Activated CD8-positive, alpha-beta memory T cell treated with anti-CD3 and anti-CD28 coated beads for 48 hours (primary cell): ENCODE measurements at places on chromosomes 5 and 9.

DNA sequence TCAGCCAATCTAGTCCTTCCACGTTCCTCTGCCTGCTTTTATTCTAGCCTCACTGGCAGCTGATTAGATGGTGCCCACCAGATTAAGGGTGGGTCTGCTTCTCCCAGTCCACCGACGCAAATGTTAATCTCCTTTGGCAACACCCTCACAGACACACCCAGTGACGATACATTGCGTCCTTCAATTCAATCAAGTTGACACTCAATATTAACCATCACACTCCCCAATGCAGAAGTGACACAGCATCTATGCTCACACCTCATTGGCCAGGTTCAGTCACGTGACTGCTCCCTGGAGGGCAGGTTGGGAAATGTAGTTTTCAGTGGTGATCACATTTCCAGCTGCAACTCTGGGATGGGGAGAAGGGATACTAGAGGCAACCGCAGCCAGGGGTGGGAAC lies 13.0 kb downstream of the SUSD3 start:
- DNase-seq: no peak

DNA sequence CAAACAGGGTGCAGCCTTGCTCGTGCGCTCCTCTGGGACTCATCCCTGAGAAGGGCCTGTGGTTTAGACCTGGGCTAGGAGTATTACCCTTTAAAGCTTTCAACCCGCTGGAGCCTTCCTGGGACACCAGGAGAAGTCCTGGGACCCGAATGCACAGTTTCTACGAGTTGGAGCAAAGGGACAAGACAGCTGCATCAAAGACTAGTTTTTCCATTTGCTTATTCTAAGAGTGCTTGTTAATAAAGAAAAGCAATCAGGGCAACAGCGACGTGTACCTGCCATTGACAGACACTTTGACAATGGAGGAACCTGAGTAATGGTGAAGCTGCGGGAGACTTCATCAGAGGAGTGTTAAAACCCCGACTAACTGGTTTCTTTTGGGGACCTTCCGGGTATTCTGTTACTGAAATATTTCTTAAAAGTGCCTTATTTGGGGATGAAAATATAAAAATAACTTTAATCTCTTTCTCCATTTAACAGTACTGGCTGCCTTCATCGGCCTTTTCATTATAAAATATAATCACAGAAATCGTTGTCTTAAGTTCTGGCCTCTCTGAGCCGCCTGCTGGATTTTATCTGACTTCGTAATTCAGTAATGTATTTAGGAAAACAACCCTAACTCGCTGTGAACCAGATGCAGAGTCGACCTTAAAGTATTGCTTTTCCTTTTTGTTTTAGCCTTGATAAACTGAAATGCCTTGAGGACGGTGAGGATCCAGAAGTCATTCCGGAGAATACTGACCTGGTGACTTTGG lies 732 bp downstream of the SNAPC3 start:
- no peak for DNase-seq

DNA sequence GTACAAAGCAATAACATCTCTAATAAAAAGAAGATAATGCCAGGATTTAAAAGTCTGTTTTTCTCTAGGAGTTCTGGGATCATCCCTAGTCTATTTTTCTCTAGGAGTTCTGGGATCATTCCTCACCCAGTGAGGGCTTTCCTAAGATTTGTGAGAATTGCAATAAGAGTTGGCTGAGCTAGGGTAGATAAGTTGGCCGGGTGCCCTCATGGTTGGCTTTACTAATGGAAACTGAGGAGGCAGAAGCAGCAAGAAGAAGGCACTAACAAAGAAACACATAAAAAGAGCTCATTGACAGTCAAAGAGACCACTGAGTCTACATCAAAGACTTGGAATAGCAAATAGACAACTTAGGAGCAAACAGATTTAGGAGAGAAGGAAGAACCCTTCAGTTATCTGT lies 4.2 kb downstream of the SLC1A3 start:
- DNase-seq: no peak

GRCh38 chr9:4590430-4591122 lies 71.5 kb upstream of the PLPP6 start:
- DNase-seq: no peak

- no peak for DNase-seq
These were observed 31.6 kb upstream of the ANGPTL2 start for GRCh38 chr9:127154003-127154389.

DNA sequence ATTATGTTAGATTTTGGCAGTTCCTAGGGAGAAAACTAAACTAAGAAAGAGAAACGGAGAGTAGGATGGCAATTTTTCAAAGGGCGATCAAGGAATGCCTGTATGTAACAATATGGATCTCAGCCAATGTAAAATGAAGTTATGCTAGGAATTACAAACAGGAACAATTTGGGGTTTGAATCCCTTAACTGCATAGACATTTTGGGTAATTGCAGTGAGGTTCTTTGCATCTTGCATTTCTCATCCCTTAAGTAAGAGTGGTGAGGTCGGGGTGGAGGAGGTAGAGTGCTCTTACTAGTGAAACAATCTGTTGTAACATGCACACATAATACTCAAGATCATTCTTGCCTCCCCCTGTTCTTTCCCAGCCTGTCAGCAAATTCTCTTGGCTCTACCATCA lies 137.6 kb downstream of the NPR3 start:
- no peak for DNase-seq

GRCh38 chr9:87883990-87884389 lies 1.3 kb downstream of the SPATA31E1 start:
- DNase-seq: no peak

DNA sequence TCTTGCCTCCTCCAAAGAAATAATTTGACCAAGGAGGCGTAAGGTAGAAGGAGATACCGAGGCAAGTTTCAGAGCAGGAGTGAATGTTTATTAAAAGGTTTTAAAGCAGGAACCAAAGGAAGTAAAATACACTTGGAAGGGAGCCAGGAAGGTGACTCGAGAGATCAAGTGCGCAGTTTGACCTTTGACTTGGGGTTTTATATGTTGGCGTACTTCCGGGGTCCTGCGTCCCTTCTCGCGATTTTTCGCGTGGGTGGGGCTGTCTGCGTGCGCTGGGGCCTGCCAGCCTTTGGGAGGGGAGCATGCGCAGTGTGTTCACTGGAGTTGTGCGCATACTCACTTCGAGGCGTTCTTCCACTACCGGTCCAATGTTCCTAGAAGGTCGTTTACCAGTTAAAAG lies 166.0 kb upstream of the IRX2 start:
- no peak for DNase-seq

DNA sequence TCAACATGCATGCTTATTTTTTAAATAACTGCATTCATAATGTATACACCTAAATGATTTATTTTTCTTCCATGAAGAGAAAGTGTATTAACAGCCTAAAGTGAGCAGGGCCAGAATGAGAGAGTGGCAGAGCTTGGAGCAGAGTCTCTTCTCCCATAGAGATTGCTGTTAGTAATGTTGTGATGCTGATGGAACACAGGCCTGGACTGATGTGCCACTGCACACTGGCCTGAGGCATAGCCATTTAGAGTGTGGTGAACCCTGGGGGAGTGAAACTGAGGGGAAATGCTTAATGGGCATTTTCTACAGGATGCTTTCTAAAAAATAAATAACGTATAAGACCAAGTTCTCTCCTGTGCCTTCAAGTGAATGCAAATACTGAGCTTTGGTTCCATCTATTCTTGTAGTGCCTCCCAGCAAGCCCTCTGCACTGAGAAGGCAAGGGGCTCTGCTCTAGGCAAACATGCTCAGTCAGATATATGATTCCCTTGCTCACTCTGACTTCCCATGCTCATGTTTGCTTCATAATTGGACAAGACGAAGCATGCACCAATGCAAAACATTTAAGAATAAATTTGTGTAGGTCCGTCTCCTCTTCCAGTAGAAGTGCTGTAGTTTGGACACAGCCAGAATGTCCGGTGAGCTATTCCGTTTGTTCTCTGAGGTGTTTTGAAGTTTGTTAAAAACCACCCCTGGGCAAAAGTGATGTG lies 185.7 kb downstream of the PBX3 start:
- no peak for DNase-seq

GRCh38 chr5:89697581-89697980 lies 712.0 kb downstream of the CETN3 start:
- no peak for DNase-seq

DNA sequence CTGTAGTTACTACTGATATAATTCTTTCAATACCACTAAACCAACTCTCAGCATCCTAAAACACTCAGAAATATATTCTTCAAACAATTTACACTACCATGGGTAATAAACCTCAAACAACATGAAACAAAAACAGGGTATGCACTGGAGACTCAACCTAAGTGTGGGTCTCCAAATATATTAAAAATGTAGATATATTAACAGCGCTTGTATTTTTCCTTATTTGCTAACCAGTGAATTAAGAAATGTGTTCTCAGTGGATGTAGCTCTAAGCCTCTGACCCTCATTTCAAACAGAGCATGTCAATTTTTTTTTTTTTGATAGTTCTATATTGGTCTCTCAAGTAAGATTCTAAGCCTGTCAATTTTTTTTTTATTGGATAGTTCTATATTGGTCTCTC lies 778.5 kb upstream of the CDH10 start:
- DNase-seq: no peak

DNA sequence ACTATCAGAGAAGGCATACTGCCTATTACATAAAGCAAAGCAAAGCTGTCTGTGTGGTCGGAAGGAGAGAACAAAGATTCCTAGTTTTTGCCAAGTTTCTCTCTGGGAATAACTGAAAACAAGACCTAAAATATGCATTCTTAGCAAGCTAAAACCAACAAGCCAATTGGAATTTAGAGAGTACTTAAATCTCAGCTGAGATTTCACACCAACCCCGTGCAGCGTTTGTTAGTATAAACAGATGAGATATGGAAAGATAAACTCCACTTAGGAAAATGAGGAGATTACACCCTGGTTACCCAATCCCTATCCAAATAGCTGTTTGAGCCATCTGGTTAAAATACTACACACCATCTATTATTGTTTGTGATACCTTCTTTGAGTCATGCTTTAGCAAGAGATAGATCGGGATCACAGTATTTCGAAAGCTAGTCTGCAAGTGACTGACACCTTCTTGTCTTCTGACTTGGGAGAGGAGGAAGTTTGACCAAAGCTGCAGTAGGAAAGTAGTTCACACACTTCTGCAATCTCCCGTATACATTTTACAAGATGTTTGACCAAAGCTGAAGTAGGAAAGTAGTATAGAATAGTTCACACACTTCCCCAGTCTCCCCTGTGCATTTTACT lies 18.2 kb downstream of the FAF2 start:
- no peak for DNase-seq

GRCh38 chr9:113376634-113377567 lies at the start of gene HDHD3:
TSS of gene HDHD3 (minus strand) at chr9:113376986. CDS start at chr9:113374354, 2,632 bp downstream.
- peak; percentile 71 for DNase-seq

- DNase-seq: no peak
These were observed 21.0 kb upstream of the UBLCP1 start for GRCh38 chr5:159241946-159242552.

- no peak for DNase-seq
These were observed 942 bp downstream of the DCANP1 start for GRCh38 chr5:135446206-135446605.

- no peak for DNase-seq
These were observed 549.0 kb upstream of the NUDT12 start for GRCh38 chr5:104111632-104112031.

DNA sequence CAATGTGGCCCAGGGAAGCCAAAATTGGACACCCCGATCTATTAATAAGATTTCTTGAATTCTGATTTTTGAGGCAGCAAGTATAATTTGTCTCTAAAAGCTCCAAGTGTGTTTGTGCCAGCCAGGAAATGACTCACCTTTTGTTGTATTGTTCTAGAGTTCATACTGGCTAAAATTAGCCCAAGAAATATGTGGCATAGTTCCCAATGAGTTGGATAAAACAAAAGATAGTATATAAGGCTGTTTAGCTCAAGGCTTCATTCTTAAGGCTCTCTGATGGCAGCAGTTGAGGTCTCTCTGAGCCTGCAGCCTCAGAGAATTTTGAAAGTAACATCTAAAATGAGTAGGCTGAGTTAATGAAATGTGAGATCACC lies 21.6 kb downstream of the HMGXB3 start:
- no peak for DNase-seq

DNA sequence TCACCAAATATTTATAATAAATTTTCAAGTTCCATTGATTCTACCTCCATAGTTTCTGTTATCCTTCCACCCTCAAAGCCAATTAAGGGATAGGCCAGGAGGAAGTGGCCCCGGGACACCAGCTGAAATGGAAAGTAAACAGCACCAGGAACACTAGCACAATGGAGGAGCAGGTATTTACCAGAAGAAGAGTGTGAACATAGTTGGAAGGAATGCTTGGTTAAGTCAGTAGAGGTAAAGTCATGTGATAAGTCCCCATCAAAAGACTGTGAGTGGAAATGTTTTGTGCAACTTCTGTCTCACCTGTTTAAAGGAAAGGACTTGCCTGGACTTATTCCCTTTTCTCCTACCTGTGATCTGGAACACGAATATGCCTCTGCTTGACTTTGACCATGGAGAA lies 146.7 kb upstream of the RAI14 start:
- no peak for DNase-seq

GRCh38 chr5:8050616-8051175 lies 181.7 kb downstream of the MTRR start:
- no peak for DNase-seq

- DNase-seq: no peak
These were observed 65.6 kb downstream of the FOCAD start for GRCh38 chr9:20749496-20750198.

GRCh38 chr5:133970325-133970909 lies 2.0 kb upstream of the C5orf15 start:
- no peak for DNase-seq

GRCh38 chr5:157177953-157178352 lies 2.7 kb upstream of the ITK start:
- DNase-seq: no peak

DNA sequence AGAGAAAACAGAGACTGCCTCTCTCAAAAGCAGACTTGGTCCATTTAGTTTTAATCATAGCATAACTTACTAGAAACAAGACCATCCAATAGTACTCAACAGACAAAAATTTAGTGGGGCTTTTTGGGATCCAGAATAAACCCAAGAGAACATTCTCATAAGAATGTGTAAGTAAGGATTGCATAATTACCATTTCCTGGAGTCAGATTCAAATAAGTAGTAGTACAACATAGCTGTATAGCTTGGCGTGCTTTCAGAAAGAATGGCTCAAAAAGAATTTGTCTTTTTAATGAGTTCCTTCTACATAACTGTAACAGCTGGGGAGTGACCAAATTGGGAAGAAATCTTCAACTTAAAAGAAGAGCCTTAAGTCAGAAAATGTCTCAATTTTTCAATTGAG lies 145.4 kb downstream of the DENND1A start:
- no peak for DNase-seq
